ENCODE measurements at places on chromosomes 12 and 14.

GRCh38 chr14:79598339-79598738 lies 613.0 kb downstream of the DIO2 start:
- DNase-seq = no peak

GRCh38 chr12:52432559-52433207 lies 1.5 kb downstream of the KRT75 start:
- no peak for DNase-seq

DNA sequence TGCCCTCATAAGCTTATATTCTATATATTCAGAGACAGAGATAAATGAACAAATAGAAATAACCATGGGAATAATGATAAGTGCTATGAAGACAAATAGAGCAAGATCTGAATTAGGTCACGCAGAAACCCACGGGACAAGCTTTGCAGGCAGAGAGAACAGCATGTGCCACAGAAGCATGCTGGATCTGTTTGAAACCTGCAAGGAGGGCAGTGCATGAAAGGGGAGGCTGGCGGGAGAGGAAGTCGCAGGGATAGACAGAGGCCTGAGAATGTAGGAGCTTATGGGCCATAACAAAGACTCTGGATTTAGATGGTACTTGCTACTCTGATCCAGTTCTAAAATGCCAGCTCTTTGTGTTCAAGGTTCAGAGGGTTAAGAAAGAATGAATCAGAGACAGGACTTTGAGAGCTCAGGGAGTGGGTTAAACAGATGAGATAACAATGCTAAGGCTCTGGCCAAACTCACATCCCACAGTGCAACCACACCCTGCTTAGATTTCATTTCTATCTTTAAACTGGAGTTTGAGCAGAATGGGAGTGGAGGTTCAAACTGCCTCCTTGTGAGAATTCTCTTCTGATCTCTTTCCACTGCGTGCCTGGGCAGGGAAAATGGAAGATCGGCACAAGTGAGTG lies 49.2 kb upstream of the PPP1R12A start:
- no peak for DNase-seq

DNA sequence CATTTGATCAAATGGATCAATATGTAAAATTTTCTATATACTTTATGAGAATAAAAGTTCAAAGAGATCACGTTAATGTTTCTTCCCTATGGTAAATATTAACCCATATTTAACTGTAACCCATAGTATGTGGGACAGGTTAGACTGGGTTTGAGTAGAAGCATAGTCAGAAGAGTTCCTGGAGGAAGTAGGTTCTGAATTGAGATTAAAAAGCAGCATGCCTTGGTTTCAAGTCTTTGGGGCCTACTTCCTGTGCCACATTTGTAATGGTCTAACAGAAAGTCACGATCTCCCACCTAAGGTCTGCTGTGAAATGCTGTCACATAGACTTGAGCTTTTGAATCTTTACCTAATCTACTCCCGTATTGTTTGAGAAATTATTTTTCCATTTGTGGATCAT lies 63.8 kb downstream of the FIGNL2 start:
- no peak for DNase-seq
